Activated CD4-positive, alpha-beta T cell treated with anti-CD3 and anti-CD28 coated beads, Interleukin-2, amount 10 ng/mL, durations not matched to agents 7 days and 5 days (primary cell): ENCODE measurements at places on chromosomes 7 and 10. TPM values are rescaled to one million over a fixed set of nuclear protein-coding genes. Genes with fewer than 3 reads are reported as not detected.

DNA sequence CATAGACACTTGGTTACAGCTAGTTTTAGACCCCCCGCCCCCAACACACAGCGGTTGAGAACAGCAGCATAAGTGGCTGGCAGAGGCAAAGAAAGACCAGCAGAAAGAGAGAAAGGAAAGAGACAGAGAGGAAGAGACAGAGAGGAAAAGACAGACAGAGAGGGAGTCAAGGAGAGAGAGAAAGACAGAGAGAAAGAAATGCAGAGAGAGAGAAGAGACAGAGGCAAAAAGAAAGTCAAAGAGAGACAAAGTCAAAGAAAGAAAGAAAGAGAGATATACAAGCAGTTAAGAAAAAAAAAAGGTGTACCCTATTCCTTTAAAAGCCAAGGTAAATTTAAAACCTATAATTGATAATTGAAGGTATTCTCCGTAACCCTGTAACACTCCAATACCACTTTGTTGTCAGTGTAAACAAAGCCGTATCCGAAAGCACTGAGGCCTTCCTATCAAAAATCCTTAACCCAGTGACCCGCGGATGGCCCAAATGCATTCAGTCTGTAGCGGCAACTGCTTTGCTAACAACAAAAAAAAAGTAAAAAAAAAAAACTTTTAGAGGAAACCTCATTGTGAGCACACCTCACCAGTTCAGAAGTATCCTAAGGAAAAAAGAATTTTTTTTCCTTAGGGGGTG lies 11.9 kb upstream of the SLC12A9 start:
- H3K27ac ChIP-seq: no peak overlapping the region
- peaks cover 24% of the 10 kb centered on the region for H3K4me1 ChIP-seq

DNA sequence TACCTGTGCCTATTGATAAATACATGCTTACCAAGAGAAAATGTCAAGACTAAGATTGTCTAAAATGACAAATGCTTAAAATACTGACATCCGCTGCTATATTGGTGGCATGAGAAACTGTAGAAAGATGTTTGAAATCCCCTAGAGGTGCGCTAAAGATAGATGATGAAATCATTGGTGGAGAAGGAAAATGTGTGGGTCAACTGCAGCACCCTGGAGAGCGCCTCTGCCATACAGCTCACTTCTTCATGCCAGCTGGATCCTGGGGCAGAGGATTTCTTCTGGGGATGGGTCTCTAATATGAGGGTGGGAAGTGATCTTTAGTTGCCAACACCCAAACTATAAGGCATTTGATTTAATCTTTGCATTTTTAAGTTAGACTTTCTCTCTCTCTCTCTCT lies 680.4 kb upstream of the POM121L12 start:
- no peaks in the 10 kb centered on the region for H3K27me3 ChIP-seq
- no peaks in the 10 kb centered on the region for H3K4me1 ChIP-seq
- DNase-seq: no peak
- no peaks in the 10 kb centered on the region for H3K36me3 ChIP-seq

GRCh38 chr10:28633750-28634149 lies 43.6 kb upstream of the BAMBI start:
- no peaks in the 10 kb centered on the region for H3K36me3 ChIP-seq
- H3K4me1 ChIP-seq: no peaks in the 10 kb centered on the region
- no peak overlapping the region for H3K4me3 ChIP-seq
- no peak overlapping the region for H3K27ac ChIP-seq
- no peak for DNase-seq

DNA sequence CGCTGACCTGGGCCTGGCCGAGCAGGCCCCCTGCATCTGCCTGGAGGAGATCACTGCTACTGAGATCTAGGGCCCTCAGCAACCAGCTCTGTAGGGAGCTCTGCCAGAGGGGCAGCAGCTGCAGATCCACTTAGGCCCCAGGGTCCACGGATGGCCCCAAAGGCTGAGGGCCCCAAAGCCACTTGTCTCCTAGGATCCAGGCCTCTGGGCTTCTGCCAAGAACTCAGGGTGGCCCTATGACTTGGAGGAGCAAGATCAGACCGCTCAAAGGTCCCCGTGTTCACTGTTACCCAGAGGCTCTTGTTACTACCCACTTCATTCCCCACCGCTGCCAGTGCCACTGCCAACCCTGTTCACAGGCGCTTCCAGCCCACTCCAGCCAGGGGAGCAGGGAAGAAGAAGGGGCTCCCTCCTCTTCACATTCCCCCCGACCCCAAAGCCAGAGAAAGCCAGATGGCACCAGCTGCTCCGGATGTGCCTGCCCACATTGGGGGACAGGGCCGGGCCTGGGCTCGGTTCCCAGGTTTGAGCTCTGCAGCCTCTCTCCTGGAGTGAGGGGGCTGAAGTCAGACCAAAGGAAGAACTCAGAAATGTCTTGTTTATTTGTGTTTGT lies 7.6 kb downstream of the LZTS2 start:
- no peaks in the 10 kb centered on the region for H3K27me3 ChIP-seq
- DNase-seq: no peak
- no peak overlapping the region for H3K27ac ChIP-seq
- no peak overlapping the region for H3K4me3 ChIP-seq

DNA sequence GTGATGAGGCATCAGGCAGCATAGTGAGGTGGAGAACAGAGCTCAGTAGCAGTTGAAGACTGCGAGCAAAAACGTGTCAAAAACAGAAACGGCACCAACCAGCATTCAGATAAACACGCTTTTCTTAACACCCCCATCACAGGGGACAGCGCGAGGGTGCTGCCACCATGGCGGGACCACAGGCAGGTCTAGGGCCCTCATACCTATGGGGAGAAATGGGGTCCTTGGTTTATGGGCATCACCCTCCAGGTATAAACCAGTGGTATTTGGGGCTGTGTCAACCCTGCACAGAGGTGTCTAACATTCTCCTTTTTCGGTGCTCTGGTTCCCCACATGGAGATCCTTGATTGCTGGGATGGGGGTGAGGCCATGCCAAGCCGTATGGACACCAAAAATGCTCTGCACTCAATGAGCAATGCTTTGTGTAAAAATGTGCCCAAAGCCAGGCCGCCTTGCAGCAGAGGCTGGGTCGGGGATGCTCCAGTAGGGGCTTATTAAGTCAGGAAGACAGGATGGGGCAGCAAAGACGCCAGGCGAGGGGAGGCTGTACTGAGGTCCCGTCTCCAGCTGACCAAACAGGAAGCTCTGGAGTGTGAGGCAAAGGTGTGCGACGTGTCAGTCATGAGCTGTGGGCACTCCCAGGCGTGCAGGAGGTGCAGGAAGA lies 191.5 kb downstream of the WDR37 start:
- H3K27ac ChIP-seq: no peak overlapping the region
- no peak overlapping the region for H3K4me3 ChIP-seq
- DNase-seq: no peak
- no peaks in the 10 kb centered on the region for H3K36me3 ChIP-seq
- peaks cover 47% of the 10 kb centered on the region for H3K27me3 ChIP-seq
- no peaks in the 10 kb centered on the region for H3K4me1 ChIP-seq

DNA sequence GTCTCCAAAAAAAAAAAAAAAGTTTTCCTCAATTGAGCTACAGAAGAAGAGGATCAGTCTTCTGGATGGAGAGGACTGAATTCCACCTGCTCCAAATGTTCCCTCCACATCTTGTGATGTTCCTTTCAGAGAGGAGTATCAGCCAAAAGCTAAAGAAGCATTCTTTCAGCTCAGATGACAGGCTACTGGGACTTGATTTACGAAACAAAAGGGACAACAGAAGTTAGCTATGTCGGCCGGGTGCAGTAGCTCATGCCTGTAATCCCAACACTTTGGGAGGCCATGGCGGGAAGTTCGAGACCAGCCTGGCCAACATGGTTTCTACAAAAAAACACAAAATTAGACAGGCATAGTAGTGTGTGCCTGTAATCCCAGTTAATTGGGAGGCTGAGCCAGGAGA lies 7.4 kb downstream of the DAGLB start:
- H3K27ac ChIP-seq: peak overlapping the region; percentile 5
- no peak overlapping the region for H3K4me3 ChIP-seq
- H3K4me1 ChIP-seq: peaks cover 57% of the 10 kb centered on the region
- no peaks in the 10 kb centered on the region for H3K27me3 ChIP-seq
- no peak for DNase-seq

- H3K4me3 ChIP-seq: no peak overlapping the region
- DNase-seq: no peak
- peaks cover 2% of the 10 kb centered on the region for H3K27me3 ChIP-seq
- no peak overlapping the region for H3K27ac ChIP-seq
- no peaks in the 10 kb centered on the region for H3K4me1 ChIP-seq
These were observed 72.8 kb downstream of the BICC1 start for GRCh38 chr10:58585435-58585834.

DNA sequence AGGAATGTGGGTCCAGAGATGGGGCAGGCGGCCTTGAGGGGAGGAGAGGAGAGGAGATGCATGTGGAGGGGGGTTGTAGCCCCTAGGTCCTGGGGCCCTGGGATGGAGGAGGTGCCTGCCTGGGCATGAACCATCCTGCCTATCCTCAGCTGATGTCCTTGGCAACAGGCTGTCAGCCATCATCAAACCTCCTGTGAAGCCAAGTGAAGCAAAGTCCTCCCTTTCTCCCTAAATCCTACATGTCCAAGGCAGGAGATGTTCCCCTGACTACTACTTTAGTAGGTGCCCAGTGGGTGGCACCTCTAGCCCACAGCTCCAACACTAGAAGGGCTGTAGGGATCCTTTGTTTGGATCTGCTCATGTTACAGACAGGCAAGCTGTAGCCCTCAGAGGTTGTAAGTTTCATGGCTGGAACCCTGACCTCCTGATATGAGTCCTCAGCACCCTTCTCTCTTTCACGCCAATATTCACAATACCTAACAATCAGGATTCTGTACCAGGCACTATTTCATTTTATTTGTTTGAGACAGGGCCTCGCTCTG lies 66.6 kb upstream of the SYPL1 start:
- H3K27me3 ChIP-seq: peaks cover 14% of the 10 kb centered on the region
- H3K36me3 ChIP-seq: peaks cover under 1% of the 10 kb centered on the region
- no peak overlapping the region for H3K27ac ChIP-seq
- DNase-seq: no peak
- peaks cover 8% of the 10 kb centered on the region for H3K4me1 ChIP-seq
- no peak overlapping the region for H3K4me3 ChIP-seq

GRCh38 chr7:30471205-30471604 lies 7.4 kb downstream of the NOD1 start:
- H3K36me3 ChIP-seq: peaks cover 38% of the 10 kb centered on the region
- H3K27ac ChIP-seq: peak overlapping the region; percentile 4
- peaks cover 82% of the 10 kb centered on the region for H3K4me1 ChIP-seq
- H3K4me3 ChIP-seq: no peak overlapping the region

GRCh38 chr10:123183724-123184123 lies 29.5 kb downstream of the BUB3 start:
- H3K27me3 ChIP-seq: no peaks in the 10 kb centered on the region

DNA sequence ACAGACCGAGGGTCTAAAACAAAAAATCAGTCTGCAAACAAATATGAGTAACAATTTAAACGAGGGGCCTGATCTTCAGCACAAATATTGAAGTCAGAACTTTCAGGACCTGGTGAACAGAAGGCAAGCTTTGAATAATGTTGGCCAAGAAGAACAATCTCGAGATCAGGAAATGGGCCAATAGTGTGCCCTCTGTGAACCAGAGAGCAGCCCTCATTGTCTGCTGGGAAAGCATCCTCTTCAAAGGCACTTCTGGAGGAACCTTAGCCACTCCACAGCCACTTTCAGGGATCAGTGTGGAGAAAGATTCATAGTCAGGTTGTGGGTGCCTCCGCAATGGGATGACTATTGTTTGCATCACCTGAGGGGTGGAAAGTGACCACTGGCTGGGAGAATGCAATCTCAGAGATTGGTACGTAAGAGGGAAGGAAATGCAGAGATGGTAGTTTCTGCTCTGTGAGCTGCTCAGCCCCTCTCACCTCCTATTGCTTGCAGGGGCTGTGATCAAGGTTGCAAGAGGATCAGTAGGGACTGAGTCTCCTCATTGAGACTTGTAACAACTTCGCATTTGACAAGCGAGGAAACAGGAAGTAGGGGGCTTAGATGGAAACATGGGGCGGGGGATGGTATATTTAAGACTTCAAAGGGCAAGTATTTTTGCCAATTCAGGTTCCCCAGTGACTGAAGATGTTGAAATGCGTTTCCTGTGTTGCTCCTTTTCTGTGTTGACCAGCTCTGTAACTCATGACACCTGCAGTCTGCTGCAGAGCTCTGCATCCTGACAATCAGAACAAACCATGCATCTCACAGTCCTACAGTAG lies 28.4 kb upstream of the IFRD1 start:
- peaks cover 2% of the 10 kb centered on the region for H3K36me3 ChIP-seq
- H3K4me3 ChIP-seq: no peak overlapping the region
- peak overlapping the region; percentile 58 for H3K27ac ChIP-seq
- H3K4me1 ChIP-seq: peaks cover 30% of the 10 kb centered on the region

- H3K27ac ChIP-seq: no peak overlapping the region
- no peaks in the 10 kb centered on the region for H3K4me1 ChIP-seq
- H3K4me3 ChIP-seq: no peak overlapping the region
- H3K36me3 ChIP-seq: no peaks in the 10 kb centered on the region
- no peaks in the 10 kb centered on the region for H3K27me3 ChIP-seq
- DNase-seq: no peak
These were observed 49.3 kb upstream of the INPP5A start for GRCh38 chr10:132488231-132488821.

- peaks cover 9% of the 10 kb centered on the region for H3K27me3 ChIP-seq
- H3K27ac ChIP-seq: no peak overlapping the region
- no peak for DNase-seq
- no peak overlapping the region for H3K4me3 ChIP-seq
- H3K36me3 ChIP-seq: no peaks in the 10 kb centered on the region
- peaks cover 3% of the 10 kb centered on the region for H3K4me1 ChIP-seq
These were observed 500.2 kb downstream of the GLRX3 start for GRCh38 chr10:130636313-130636930.

DNA sequence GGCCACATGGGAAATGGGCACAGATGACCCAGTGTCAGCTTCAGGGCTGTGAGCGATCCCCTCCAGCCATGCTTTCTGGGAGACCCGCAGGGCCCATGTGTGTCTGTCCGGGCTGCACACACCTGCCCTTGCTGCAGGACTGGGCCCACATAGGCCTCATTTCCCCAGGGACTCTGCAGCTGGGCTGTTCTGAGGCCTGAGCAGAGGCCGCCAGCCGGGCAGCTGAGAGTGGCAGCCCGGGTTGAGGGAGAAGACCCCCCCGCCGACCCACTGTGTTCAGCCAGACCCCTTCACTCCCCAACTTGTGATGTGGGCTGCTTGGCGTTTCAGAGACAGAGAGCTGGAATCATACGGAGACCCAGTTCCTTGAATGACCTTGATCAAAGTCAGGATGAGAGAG lies 50.1 kb upstream of the DPYSL4 start:
- H3K4me1 ChIP-seq: no peaks in the 10 kb centered on the region
- H3K4me3 ChIP-seq: no peak overlapping the region
- no peaks in the 10 kb centered on the region for H3K27me3 ChIP-seq
- DNase-seq: no peak
- H3K36me3 ChIP-seq: no peaks in the 10 kb centered on the region
- no peak overlapping the region for H3K27ac ChIP-seq

ACTA2 gene
- 10.8 TPM for total RNA-seq

RASA4B gene
- total RNA-seq: 26.9 TPM

ADAP1 gene
- total RNA-seq: 12.4 TPM

VIPR2 gene
- total RNA-seq: not detected

CALML5 gene
- total RNA-seq: not detected

ZNF503 gene
- total RNA-seq: not detected

BTBD16 gene
- not detected for total RNA-seq

CLRN3 gene
- total RNA-seq: not detected
